ENCODE measurements at places on chromosomes 7 and 10.

GRCh38 chr7:66043681-66044497 lies 31.7 kb upstream of the ASL start:
- DNase-seq = no peak

DNA sequence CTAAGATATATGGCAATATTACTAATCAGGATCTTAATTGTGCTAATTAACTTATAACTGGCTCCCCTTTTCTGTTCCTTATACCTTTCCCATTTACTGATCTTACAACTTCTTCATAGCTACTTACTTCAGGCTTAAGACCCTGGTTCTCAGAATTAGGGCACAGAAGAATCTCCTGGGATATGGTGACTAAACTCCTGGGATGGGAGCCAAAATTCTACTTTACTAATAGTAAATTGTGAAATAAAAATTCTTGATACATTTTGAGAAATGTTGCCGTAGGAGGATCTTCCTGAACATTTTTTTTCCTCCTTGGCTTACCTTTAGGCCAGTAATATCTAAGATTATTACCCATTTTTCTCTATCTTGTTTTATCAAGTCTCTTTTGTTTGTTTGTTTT lies 309.5 kb downstream of the ATRNL1 start:
- no peak for DNase-seq

GRCh38 chr10:56880606-56881005 lies 519.5 kb upstream of the ZWINT start:
- no peak for DNase-seq

- DNase-seq = no peak
Measured at GRCh38 chr7:16648551-16648950, 2.6 kb downstream of the BZW2 start.

GRCh38 chr7:43938892-43939482 lies 12.8 kb downstream of the UBE2D4 start:
- DNase-seq = no peak

Measured in NCI-H2171 treated with DMSO at 0.1 percent for 48 hours (cell line).